MV-4-11 (cell line): ENCODE measurements at places on chromosomes 6 and 20.

DNA sequence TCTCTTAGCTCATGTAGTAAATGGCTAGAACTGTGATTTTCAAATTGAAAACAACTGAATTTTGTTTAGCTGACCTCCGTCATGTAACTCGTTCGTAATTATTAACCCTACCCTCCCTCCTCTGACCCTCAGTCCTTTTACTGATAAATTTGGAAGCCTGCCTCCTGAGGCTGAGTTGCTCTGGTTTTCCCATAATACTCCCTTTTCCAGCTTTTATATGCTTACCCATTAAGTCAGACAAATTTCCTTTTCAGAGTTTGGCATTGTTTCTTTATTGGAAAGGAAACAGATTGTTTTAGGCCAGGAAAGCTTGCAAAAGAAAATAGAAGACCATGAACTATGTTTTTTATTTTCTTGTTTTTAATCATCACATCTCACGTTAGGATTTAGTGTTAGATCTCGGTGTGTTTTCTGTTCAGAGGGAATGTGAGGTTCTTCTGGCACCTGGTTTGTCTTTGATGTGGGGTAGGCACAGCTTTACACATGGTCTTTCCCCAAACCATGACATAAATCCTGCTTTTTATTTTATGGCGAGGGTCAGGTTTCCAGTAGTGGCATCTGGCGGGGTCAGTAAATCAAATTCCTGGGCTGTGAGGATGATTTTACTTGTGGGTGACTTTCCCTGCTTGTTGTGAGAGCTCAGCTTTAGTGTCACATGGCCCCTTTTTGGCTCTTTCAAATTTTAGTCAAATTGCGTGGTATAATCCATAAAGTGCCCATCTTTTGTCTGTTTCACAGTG is 24.5 kb downstream of the PLCB4 start:
- no peak for DNase-seq

- DNase-seq, result no peak
Measured at GRCh38 chr6:38509713-38510112, 130.0 kb downstream of the BTBD9 start.

DNA sequence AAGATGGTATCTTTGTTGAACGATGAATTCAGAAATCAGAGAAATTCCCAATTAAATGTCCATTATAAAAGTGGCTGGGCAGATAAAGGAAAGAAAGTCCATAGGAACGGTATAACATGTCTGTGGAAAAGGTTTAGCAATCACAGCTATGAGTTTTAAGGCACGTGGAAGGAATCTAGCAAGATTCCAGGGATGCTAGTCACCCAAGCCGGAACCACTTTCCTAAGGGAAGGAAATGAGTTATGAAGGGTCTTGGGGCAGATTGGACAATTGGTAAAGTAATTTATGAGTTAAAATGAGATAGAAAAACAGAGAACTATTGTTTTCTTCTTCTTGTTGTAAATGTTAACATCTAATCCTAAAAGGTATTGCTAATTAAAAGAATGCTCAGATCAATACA is 384.8 kb downstream of the ADGRB3 start:
- no peak for DNase-seq

DNA sequence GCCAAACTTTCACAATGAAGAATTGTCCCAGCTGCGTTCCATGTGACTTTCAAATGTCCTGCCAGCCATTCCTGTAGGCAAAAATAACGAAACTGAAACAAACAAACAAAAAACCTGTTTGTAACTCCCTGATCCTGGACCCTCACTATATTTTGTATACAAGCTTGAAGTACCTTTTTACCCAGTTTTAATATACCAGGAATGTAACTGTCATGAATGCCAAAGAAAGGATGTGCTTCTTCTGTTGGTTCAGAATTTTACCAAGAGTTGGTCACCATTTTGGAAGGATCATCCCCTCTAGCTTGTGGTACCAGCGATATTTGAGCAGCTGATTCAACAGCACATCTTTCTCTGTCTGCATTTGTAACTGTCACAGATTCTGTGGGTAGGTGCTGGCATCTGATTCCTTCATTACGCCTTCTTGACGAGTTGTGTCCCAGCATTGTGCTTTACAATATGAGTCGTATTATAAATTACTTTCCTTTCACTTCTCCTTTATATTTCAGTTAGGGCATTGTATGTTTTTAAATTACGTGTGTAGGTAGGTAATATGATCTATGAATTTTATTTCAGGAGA is 93.9 kb downstream of the DLGAP4 start:
- no peak for DNase-seq

DNA sequence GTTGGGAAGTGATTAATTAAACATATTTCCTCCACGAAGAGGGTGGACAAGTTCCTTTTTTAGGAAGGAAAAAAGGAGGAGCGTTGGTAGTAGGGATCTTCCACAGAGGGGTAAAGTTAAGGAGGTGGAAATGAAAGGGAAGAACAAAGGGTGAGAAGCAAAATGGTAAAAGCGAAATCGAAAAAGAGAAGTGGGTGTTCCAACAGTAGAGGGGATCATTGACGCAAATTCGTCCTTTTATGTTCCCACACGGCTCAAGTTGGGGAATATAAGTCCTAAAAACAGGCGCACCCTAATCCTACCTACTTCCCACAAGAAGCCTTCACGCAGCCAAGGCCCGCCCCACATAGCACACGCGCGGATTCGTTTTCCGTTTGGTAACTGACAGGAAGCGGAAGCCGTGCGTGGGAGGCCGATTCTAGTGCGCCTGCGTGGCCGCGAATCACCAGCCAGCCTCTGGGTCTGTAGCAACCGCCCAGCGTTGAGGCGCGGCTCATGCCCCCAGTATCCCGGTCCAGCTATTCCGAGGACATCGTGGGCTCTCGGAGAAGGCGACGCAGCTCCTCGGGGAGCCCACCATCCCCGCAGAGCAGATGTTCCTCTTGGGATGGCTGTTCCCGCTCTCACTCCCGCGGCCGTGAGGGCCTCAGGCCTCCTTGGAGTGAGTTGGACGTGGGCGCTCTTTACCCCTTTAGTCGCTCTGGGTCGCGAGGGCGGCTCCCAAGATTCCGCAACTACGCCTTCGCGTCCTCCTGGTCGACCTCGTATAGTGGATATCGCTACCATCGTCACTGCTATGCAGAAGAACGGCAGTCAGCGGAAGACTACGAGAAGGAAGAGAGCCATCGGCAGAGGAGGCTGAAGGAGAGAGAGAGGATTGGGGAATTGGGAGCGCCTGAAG is at the start of gene NKAPL:
Gene NKAPL (plus strand): TSS at position 421 of the 901 bp plus-strand sequence. CDS start 75 bp downstream, at position 496.
- peak; percentile 93 for DNase-seq

DNA sequence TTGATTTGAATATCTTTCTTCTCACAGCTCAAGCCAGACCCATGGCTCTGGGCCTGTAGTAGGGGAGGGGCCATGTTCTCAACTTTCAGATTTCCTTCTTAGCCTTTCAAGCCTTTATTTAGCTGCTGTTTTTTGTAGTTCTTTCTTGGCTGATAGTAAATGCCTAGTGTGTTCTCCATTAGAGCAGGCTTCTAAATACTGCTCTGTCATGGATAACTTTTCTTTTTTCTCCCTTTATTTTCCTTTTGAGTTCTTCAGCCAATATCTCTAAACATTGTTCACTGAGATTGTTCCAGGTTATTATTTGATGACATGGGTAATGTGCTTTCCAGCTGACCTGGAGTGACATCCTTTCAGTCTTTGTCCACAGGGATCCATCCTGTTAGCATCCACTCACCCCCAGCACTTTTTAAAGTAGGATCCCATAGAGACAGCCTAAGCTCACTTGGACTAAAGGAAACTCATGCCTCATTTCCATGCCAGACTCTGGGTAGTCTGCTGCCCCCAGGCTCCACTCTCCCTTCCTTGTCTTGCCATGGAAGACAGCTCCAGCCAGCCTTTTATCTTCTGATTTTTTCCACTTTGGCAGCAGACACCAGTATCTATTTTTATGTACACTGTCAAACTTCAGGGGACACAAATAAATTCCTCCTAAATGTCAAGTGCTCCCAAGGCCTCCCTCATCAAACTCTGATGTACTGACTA is 645.6 kb downstream of the RNF144B start:
- DNase-seq, result no peak

GRCh38 chr6:133114973-133115372 is 126.2 kb upstream of the EYA4 start:
- no peak for DNase-seq

DNA sequence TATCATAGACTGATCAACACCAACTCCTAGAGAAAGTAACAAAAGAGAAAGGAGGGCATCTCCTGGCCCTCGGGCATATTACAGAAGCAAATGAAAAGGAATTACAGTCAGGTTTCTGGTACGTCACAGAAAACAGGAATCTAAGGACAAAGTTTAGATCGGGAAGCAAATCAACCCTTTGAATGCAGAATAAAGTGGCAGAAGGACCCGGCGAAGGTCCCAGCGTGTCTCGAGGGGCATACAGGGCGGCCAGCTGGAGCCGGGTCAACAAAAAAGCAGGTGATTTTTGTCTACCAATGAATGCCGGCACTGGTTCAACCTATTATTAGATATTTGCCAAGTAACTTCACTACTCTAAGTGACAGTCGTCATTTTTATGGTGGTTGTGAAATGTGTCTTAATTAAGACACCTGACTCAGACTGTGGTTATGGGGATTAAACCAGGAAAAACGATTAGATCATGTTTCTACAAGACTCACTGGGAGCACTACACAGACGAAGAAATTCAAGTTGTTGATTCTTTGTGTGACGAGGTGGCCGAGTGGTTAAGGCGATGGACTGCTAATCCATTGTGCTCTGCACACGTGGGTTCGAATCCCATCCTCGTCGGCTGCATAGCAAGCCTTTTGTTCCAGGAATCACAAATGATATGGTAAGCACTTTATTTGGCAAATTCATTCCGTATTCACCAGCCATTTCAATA is 12.4 kb upstream of the ZSCAN9 start:
- peak; percentile 89 for DNase-seq

GRCh38 chr6:112307707-112308106 is 39.4 kb upstream of the RFPL4B start:
- DNase-seq, result peak; percentile 29

DNA sequence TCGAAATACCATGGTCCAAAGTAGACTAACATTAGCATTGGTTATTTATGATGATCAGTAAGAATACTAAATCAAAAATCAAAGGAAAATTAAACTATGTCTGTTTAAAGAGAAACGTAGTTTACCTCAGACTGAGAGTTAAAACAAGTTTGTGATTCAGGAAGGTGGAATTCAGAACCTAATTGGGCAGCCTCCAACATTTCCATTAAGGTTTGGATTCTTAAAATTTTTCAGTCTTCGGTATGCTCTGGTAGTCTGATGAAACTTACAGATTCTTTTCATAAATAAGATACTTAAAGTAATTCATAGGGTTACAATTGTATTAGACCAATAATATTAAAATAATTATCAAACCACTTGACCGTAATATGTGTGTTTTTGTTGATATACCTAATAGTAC is 18.6 kb downstream of the HFE start:
- DNase-seq, result no peak

DNA sequence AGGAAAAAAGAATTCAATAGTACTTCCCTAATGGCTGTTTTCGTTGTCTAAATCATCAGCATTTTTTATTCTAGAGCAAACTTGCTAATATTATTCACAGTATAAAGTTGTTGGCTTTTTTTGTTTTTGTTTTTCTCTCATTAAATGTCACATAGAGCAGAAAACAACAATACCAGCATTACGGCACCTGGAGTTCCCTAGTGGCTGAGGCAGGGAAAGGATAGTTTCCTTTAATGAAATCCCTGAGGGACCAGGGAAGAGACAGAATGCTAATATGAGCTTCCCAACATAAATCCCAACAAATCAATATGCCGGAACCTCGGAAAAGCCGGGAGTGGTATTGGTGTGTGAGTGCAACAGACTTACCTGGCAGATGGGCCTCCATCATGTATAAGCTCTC is 235.2 kb upstream of the ASCC3 start:
- no peak for DNase-seq

DNA sequence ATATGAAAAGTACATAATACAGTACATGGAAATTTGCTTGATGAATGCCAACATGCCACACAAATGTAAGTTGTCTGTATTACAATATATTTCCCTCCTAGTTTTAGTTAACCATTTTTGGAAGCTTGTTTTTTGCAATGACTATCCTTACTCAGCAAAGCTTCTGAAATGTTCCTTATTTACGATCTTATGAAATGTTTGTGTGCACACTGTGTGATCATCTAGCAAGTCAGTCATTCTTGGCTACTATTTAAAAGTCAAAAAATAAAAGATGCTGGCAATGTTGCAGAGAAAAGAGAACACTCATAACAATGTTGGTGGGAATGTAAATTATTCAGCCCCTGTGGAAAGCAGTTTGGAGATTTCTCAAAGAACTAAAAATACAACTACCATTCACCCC is 33.8 kb downstream of the SUMO4 start:
- no peak for DNase-seq

DNA sequence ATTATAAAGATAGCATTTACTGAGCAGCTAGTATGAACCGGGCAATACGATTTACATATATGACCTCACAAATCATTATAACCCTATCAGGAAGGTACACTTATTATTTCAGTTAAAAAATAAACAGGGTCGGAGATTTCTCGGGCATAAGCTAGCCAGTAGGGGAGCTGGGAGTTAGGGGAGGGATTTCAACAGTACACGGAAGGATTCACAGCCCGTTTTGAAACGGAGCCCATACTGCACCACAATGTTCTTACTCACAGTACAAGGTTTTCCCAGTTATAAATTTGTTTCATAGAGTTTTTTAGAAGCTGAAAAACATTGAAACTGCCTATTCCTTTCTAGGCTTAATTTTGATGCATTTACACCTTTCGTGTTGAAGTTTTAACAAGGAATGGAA is 607.1 kb downstream of the HDGFL1 start:
- no peak for DNase-seq
